Lung (tissue), 17 donors: ENCODE measurements at places on chromosomes 12 and 14.

GRCh38 chr12:21301-22189, 45.0 kb upstream of the IQSEC3 start:
- DNase-seq: no peak

DNA sequence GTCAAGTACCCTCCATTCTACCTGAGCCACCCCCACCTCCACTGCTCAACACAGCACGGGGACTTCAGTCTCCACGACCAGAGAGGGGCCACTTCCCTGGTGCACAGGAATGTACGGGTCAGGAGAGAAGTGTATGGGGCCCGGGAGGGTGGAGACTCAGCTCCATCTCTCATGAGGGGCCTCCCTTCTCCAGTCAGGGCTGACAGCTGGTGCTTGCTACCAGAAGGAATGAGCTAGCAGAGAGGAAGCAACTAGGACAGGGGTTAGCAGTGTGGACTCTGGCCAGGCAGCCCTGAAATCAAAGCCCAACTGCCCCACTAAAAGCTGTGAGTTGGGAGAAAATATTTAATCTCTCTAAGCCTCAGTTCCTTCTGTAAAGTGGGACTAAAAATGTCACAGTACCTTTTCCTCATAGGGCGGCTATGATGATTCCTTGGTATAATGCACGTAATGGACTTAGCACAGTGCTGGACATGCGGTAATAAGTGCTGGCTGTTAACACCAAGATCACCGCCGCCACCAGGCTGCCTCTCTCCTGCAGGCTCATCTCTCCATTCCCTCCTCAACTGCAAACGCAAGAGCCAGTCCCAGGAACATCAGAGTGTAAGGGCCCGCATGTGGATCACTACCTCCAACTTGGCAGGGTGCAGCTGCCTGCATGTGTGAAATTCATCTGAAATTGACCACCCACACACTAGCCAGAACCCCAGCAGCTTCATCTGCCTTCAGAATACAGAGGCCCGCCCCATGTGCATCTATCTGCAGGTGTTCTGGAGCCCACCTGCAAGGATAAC, 14.6 kb downstream of the ACTN1 start:
- DNase-seq: peak; percentile 72

- DNase-seq: no peak
Measured at GRCh38 chr12:86137936-86138335, 118.3 kb downstream of the MGAT4C start.

DNA sequence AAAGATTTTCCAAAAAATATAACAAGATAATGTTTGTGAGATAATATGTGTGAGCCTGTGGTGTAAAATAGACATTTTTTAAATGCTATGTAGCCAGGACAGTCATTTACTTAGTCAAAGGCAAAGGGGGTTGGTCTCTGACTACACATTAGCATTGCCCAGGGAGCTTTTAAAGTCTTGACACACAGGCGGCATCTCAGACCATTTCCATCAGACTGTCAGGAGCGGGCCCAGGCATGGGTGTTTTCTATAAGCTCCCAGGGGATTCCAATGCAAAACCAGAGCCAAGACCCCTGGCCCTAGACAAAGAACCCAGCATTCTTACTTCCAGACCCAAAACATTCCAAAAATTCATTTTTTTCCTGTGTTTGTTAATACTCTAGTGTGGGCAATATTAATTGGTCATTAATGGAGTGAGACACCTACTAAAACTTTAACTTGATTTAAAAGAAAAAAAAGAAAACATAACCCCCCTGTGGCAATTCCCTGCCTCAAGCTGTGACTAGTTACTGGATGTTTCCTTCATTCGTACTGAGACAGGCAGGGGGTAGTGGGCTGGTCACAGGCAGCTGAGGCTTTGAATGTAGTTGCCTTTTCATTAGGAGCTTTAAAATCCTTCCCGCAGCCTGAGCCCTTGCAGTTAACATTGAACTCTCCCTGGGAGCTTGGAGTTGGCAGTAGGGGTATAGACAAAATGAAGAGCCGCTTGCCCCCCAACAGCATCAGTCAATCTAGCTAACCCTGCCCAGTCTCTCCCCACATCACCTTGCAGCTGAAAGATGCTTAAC, 103.7 kb downstream of the CMKLR1 start:
- DNase-seq: no peak

DNA sequence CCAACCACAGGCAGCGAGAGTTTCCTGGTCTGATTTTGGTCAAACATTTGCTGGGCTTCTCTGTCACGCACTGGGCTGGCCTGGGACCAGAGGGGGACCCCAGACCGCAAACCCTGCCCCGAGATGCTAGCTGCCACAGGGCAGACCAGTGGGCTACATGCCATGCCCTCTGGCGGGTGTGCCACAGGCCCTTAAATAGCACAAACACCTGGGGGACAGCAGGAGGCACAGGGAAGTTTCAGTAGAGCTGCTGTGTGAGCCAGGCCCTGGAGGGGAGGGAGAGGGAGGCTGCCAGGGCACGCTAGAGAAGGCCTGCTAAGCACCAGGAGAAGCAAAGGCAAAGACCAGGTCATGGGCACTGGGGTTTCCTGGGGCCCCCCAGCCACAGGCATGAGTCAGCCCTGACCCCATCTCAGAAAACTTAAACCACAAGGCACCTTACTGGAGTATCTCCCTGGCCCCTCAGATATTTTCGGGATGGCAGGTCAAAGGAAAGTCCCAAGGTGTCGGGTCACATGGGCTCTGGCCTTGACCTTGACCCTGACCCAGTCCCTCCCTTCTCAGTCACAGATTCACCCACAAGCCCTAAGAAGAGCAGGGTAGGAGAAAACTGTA, 29.2 kb downstream of the ITPK1 start:
- no peak for DNase-seq

DNA sequence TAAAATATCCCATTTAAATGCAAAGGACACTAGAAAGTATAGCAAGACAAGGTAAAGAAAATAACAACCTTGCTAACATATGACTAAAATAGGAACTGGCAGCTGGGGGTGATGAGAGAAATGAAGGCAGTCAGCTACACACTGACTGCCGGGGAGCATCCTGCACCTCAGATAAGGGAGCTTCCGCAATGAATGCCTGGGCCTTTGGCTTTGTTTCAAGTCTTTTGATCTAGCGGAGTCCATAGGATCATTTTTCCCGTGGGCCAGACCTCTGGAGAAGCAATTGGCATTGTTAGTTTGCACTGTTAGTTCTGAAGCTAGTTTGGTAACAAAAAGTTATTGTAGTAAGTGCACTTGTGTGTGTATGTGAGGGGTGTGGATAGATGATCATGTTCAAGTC, 639.9 kb downstream of the DIO2 start:
- no peak for DNase-seq

DNA sequence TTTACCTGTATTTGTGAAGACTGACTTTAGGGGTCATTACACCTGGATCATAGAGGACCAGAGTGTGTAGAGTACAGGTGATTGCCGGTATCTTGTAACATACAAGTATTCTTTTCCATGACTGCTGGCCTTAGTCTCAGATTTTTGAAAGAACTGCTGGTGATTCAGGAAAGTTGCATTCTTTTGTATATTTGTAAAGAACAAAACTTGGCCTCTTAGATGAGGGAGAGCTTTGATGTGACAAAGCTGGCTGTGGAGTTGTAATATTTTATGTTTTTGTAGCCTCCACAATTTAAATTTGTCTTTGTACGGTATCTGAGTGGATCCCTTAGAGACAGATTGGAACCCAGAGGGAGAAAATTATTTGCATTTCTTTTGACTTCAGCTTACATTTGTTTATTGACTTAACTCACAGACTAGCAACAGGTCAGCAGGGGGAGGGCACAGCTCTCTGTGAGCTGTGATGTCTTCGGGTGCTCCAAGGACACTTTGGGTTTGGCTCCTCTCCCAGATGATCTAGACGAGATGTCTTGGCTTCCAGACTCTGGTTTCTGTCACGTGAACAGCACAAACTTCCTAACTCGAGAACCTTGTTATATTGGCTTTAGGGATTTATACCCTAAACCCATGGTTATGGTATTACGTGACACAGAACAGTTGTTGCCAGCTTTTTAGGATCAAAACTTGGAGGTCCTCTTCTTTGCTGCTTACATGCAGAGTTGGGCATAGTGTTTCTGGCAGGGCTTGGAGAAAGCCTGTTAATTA, 65.9 kb downstream of the DAAM1 start:
- DNase-seq: peak; percentile 97

GRCh38 chr12:68812553-68813241, 4.7 kb downstream of the MDM2 start:
- no peak for DNase-seq

DNA sequence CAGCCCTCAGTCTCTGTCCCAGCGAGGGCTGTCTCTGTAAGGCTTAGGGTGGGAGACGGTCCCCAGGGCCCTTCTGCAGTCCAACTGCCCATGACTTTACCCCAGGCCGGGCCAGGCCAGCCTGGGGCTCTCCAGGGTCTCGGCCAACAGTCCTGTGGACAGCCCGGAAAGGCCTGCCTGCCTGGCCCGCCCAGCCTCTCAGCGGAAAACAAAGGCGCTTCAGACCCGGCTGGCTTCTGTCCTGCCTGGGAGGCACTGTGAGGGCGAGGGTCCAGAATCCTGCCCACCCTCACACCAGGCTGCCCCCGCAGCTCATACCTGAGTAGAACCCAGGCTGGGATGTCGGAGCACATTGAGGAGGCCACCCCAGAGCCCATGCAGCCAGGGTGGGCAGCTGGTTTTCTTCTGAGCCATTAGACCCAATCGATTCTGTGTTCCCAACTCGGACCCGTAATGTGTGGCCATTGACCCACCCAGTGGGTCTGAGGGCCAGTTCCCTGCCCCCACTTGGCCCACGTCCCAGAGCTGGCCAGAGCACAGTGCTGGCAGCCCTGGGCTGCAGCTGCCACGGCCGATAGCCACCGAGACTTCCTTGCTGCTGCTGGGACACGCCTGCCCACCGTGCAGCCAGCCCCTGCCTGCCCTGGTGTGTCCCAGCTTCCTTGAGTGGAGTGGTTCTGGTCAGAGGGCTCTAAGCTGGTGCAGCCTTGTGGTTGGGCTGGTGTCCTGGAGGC, 1.6 kb downstream of the CRIP2 start:
- DNase-seq: peak; percentile 70

- DNase-seq: no peak
Measured at GRCh38 chr12:2260441-2260840, 207.7 kb downstream of the CACNA1C start.

DNA sequence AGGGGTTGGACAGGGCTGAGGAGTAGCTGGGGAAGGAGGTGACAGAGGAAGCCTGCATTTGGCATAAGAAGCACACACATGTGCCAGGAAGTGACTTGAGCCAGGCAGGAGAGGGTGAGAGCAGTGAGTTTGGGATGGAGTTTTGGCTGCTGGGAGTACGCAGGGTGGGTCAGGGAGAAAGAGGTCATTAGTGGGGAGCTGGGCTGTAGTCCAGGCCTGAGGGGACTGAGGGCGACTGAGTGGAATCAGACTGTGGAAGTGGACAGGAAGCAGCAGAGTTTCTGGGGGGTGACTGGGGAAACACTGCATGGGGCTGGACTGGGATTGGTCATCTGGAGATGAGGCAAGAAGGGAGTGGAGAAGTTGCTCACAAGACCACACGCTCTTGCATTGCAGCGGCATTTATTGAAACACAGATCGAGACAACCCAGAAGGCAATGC, 7.6 kb downstream of the KRT85 start:
- DNase-seq: peak; percentile 68

DNA sequence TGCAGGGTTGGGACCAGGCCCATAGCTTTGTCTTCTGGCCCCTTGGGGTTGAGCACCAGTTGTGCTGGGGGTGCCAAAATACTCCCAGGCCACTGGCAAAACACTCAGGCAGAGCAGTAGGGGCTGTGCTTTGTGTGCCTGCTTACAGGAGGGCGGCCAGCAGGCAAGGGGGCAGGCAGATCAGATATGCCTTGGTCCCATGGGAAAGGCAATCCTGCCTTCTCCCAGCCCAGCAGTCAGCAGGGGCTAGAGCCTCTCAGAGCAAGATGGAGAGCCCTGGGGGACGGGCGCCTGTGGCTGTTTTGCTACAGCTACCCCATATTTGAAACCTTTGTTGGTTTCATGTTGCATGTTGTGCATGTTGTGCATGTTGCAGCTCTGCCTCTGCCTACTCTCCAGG, 36.2 kb upstream of the TMX1 start:
- no peak for DNase-seq

DNA sequence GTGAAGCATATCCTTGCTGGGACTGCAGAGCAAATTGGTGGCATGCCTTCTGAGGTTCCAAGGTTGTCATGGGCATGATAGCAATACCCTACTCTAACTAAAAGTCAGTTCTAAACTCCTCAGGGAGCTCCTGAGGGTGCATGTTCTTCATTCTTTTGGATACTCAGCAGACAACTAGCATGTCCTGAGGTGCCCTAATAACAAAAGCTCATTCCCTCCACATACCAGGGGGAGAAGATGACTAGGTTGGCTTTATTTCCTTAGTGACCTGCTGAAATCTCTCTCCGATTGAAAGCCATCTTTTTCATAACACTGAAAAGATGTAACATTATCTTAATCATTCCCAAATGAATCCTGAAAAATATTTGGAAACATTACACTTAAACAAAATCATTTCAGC, 188.7 kb upstream of the IGF1 start:
- DNase-seq: no peak

GRCh38 chr14:106459971-106460730, 933.8 kb downstream of the TMEM121 start:
- no peak for DNase-seq

DNA sequence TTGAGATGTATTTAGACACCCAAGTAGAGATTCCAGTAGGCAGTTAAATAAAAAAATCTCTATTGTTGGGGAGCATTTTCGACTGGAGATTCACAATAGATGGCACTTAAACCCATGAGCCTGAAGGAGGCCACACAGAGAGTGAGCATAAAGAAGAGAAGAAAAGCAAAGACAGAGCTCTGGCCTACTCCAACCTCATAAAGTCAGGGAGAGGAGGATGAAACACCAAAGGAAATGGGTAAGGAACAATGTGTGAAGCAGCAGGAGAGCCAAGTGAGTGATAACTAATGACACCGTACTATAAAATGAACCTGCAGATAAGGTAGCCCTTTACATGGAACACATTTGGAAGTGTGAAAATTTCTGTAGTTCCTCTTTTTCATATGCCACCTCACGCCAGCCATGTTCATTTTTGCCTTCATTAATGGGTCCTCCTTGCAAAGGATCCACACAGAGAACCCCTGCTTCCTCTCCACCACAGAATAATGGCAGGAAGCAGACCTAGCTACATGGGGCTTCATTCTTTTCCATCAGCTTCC, 150.0 kb upstream of the SYT10 start:
- DNase-seq: no peak

DNA sequence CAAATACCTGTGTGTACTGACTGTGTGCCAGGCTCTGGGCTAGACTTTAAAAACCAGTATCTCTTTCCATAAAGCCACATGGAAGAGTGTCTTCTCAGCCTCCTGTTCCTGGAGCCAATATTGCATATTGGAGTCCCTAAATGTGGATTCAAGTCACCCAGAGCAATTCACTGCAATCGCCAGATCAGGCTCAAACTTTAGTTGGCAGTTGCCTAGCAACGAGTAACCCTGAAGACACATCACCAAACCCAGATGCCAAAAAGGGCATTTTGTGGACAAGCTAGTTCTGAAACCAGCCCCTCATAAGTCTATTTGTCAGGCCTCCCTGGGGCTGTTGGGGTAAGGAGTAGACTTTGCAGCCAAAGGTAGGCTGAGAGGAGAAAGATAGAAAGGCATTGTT, 13.7 kb downstream of the DPF3 start:
- no peak for DNase-seq
